ENCODE measurements at places on chromosomes 5 and 9.

DNA sequence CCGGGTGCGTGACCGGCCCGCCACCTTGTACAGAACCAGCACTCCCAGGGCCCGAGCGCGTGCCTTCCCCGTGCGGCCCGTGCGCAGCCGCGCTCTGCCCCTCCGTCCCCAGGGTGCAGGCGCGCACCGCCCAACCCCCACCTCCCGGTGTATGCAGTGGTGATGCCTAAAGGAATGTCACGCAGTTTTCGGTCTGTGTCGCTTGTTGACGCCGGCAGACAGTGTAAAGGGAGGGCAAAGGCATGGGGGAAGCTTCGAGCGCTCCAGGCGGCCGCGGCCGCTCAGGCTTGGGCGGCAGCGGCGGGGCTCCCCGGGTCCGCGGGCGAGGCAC is 1.3 kb downstream of the LRRC26 start:
- DNase-seq, result no peak

DNA sequence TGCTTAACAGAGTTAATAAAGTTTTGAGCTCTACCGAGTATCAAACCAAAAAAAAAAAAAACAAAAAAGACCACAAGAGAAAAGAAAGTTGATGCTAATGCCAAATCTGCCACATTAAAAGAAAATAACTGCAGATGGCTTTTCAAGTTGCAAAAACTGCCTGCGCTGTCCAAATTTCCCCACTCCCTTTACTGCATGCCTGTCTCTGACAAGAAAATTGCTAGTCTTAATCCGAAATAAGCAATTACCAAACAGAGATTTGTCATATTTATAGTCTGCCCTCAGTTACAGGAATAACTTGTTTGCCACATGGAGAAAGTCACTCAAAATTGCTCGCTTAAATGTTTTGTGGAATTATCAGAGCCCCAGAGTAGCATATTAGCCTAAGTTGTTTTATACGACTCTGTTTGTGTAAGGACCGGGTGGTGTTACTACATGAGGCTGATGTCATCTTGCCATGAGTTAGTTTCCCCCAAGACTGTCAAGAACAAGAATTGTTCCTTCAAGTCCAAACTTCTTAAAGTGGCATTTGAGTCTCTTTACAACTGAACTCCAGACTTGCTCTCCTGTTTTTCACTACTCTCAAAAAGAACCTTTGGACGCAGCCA is 160.9 kb downstream of the CEP120 start:
- DNase-seq, result no peak

DNA sequence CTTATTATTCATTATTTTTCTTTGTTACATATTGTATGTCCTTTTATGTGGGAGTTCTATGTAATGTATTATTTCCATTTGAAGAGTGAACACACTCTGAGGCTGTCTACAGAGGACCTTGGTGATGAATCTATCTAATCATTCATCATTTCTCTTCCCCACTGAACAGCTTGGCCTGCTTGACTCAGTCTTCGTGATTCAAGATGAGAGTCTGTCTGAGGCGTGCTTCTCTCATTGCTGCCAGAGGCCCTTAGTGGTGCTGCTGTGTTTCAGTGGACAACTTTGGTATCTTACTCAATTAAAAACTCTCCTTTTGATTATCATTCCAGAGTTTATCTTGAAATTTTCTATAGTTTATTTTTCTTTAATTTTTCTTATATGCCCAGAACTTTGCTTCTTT is 318.1 kb upstream of the DAB2 start:
- no peak for DNase-seq

- DNase-seq, result no peak
Observed at GRCh38 chr9:123922911-123923310, 7.0 kb downstream of the DENND1A start.
